Kidney (tissue), 22 donors: ENCODE measurements at places on chromosomes 2 and 18. TPM values are rescaled to one million over a fixed set of nuclear protein-coding genes. Genes with fewer than 3 reads are reported as not detected.

DNA sequence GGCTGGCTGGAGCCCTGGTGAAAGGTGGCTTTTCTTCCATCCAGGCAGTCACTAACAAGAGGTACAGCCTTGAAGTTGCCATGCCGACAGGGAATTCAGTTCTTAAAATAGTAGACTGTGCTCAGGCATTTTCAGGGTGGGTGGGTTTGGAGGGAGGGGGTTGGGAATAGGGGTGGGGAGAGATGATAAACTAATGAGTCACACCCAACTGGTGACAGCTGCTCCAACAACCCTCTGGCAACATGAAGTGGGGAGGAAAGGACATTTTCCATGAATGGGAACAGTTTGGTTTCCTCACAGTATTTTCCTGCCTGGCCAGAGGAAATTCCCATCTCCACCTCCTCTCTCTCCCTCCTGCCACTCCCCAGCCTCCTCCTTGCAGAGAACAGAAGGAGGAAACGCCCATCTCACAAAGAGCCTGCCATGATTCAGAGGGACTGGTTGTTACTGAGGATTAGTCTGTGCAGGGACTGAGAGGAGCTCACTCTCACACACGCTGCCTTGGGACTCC is 113.0 kb upstream of the SLC1A4 start:
- DNase-seq: peak; percentile 41

The PRKAG3 gene
- not detected for total RNA-seq

GRCh38 chr2:19607400-19607799 is 249.0 kb upstream of the OSR1 start:
- no peak for DNase-seq

- DNase-seq: no peak
Measured at GRCh38 chr2:46647766-46648742, 168.7 kb downstream of the TMEM247 start.

DNA sequence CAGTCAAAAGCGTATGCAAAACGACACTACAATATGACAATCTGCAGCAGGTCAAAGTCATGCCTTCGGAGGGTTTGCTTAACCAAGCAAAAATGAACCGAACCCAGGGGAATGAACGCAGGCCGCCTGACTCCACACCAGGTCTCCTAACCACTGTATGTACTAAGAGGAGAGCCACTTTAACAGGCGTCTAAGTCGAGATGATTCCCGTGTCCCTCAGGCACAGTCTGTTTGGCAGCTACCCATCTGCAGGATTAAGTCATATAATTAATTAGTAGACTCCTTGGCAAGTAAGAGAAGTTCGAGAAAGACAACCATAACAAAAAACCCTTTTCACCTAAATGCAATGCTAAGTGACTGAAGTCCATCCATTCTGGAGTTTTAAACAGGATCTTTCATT is 15.2 kb downstream of the CYB5A start:
- DNase-seq: no peak

DNA sequence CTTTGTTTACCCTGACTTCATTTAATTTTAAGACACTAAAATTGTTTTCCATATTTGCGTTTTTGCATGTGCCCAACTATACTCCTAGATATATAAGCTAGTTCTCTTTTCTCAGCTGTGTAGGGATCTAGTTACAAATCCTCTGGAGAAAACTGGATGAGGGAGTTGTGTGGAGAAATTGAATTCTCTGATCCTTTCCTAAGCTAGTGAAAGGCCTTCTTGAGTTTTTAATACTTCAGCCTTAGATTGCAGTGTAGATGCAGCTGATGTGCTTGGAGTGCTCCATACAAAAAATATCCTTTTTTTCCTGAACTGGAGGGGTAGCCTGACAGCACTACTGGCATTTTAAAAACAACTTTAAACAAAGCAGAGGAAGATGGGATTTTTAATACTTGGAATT is 8.6 kb upstream of the MTX2 start:
- DNase-seq: no peak

GRCh38 chr18:57353940-57354461 is 1.6 kb downstream of the ST8SIA3 start:
- DNase-seq: no peak

DNA sequence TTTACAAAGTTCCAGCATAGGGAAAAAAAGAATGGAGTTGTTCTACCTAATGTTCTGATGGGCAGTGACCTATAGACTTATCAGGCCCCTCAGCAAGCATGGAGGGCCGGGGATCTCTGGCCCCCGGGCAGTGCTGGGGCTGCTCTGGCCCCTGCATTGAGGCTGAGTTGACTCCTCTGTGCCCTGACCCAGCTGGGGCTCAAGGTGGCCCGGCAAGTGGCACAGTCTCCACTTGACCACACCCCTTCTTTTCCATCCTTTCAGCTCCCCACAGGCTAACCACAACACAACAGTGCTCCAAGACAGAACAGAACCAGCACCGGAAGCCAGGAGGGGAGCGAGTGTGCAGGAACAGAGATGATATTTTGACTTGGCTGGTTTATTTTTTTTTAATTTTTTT is 19.9 kb downstream of the TOGARAM2 start:
- no peak for DNase-seq

The CABYR gene
- total RNA-seq: 1.6 TPM

The FAM237A gene
- total RNA-seq: not detected

GRCh38 chr18:25832001-25832604 is 258.3 kb downstream of the SS18 start:
- peak; percentile 64 for DNase-seq

DNA sequence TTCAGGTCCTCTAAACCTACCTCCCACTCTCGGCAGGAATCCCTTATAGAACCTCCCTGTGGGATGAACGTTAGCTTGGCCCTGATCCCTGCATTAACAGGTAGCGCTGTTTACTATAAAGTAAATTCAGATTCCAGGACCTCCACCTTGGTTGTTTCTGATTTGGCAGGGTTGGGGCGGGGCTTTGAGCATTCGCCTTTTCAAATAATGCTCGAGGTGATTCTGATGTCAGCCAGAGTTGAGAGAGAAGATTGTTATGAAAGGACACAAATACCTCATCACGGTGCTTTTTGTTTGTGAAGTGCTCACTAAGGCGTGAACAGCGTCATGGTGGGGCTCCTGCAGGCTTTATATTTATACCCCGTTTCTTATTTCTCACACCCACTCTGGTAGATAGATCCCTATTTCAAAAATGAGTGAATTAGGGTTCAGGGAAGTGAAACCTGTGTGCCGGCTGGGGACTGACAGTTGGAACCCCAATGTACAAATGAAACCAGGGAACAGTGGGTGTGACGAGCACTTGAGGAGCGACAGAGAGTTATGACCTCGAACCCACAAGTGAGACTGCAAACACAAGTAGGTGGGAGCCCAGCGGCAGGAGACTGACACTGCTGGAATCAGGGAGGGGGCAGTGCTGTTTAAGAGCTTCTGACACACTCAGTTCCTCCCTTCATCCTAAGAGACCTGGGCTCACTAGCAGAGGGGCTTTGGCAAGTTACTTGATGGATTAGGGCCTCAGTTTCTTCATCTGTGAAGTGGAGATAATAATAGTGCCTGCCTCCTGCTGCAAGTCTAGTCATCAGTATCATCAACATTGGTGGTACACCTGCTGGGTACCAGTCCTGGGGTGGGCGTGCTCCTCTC is 14.2 kb upstream of the CXCR4 start:
- no peak for DNase-seq

The SEH1L gene
- 43.3 TPM for total RNA-seq

GRCh38 chr18:35171315-35171987 is 69.4 kb upstream of the ZNF397 start:
- DNase-seq: no peak

- no peak for DNase-seq
Measured at GRCh38 chr2:134232461-134232860, 21.4 kb upstream of the MGAT5 start.

The SLC4A3 gene
- 4.9 TPM for total RNA-seq

The ADCYAP1 gene
- 11.1 TPM for total RNA-seq

DNA sequence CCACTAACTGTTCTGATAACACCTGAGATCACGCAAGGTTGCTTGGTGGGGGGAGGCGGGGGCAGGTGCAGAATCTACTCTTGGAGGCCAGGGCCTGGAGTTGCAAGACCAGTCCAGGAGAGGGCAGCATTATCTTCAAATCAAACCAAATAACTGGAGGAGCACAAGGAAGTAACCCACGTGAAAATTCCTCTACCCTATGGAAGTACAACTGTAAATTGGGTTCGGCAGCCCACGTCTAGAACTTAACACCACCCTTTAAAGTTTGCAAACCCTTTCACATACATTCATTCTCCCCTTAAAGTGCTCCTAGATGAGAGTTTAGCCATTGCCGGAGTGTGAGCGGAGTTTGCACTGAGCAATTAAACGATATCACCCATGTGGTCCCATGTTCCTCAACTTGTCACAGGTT is 19.6 kb upstream of the CXCR1 start:
- DNase-seq: peak; percentile 65

GRCh38 chr18:11980163-11980493 is 1.2 kb upstream of the IMPA2 start:
- no peak for DNase-seq
